ENCODE measurements at places on chromosomes 2 and 18. TPM values are rescaled to one million over a fixed set of nuclear protein-coding genes. Genes with fewer than 3 reads are reported as not detected.

DNA sequence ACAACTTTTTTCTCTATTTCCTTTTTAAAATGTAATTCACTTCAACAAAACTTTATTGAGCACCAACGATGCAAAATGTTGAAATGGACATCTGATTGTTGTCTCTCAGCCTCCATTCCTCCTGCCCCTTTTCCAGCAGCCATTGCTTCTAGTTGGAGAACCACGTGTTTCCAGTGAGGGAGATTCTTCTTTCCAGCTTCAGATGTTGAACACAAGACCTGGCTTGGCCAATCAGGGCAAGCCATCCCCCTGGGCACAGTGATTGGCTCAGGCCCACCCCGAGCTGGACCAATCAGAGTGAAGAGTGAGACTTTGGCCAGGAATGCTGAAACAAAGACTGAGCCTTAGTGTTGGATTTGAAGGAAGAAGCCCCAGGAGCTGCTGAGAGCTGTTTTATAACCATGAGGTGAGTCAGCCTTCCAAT is 59.0 kb downstream of the E2F6 start:
- DNase-seq = no peak

The ADRA2B gene
- total RNA-seq = not detected

GRCh38 chr2:150475479-150476250 is 11.8 kb downstream of the RND3 start:
- DNase-seq = no peak

- no peak for DNase-seq
These were observed 4.3 kb downstream of the REL start for GRCh38 chr2:60885683-60886082.

The FN1 gene
- not detected for total RNA-seq
